ENCODE measurements at places on chromosomes 13 and 19. TPM values are rescaled to one million over a fixed set of nuclear protein-coding genes. Genes with fewer than 3 reads are reported as not detected.

GRCh38 chr19:1468821-1469254 lies 10.2 kb downstream of the C19orf25 start:
- DNase-seq: no peak

- no peak for DNase-seq
Observed at GRCh38 chr19:19343016-19343362, 22.4 kb downstream of the MAU2 start.

DNA sequence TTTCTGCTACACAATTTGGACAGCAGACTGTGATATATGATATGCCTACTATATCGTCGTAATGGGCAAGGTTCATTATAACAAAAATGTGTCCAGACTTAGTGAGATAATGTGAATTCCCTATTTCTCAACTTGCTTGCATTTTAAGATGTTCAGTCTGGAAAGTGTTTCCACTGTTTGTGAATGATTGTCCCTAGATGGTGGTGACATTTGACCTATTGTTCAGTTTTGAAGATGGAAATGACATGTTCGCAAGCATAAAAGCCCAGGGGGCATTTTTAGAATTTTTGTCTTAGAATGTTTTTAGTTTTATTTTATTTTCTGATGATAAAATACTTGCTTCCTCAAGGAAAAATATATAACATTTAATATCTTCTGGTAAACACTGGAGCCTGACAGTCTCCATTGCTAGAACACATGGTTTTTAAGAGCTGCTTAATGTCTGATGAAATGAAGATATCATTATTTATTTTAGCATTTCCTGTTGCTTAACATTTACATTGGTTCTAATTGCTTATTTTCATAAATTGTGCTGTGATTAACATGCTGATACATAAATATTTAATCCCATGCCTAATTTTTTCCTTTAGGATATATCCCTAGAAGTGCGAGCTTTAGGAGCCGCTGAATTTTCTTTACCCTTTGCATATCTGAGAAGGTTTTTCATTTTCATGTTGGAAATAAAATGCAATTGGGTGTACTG lies 27.1 kb downstream of the MBNL2 start:
- DNase-seq: no peak

GRCh38 chr13:113121928-113122471 lies 599 bp upstream of the F10 start:
- DNase-seq: no peak

GRCh38 chr19:50702871-50703829 lies 16.5 kb downstream of the SHANK1 start:
- DNase-seq: no peak

KLC3 gene
- total RNA-seq: 1.1 TPM

GRCh38 chr19:3981373-3981735 lies 3.9 kb downstream of the EEF2 start:
- DNase-seq: no peak

DNA sequence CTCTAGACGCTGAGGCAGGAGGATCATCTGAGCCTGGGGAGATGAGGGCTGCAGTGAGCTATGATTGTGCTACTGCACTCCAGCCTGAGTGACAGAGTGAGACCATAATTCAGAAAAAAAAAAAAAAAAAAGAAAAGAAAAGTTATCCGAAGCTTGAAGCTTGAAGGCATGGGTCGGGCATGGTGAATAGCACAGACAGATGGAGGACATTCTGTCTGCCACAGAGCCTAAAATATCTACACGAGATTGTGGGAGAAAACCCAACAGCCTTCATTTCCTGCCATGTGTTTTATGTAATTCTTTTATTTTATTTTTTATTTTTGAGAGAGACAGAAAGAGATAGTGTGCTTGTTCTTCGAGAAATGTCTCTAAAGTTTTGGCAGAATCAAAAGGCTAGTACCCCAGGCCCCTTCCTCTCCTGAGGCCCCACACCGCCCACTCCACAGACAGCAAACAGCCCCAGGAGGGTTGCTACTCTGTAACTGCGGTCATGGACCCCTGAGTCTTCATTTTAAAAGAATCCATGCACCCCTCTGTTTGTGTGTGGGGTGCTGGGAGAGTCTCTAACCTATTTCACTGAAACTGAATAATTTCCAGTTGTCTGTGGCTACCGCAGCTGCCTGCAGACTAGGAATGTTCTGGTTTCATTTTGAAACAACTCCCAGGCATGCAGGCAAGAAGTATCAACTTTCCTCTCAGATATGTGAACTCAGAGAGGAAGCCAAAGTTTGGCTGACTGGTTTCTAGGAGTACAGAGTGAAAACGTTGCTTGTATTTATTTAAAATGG lies 38.4 kb upstream of the RCBTB2 start:
- no peak for DNase-seq

DNA sequence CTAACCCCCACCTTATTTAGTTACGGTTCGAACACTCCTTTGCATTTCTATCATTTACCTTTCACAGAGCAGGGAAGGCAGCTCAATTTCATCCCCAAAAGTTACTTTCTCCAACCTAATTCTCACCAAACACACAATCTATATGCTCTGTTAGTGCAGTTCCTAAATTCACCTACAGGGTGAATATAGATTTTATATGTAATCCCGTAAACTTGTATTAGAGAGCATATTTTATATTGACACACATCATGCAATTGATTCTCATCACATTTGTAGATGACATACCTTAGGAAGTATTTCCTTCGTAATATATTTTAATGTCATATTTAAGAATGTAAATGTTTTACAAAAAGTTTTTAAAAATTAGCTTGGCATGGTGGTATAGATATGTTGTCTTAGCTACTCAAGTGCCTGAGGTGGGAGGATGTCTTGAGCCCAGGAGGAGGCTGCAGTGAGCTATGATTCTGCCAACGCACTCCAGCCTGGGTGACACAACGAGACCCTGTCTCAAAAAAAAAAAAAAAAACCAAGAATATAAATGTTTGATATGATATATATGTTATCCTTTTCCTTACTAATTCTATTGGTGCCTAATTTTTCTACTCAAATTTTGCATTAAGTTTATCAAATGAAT lies 57.3 kb upstream of the TNFRSF19 start:
- no peak for DNase-seq

GNG8 gene
- total RNA-seq: not detected

PTGER1 gene
- total RNA-seq: 0.27 TPM

DNA sequence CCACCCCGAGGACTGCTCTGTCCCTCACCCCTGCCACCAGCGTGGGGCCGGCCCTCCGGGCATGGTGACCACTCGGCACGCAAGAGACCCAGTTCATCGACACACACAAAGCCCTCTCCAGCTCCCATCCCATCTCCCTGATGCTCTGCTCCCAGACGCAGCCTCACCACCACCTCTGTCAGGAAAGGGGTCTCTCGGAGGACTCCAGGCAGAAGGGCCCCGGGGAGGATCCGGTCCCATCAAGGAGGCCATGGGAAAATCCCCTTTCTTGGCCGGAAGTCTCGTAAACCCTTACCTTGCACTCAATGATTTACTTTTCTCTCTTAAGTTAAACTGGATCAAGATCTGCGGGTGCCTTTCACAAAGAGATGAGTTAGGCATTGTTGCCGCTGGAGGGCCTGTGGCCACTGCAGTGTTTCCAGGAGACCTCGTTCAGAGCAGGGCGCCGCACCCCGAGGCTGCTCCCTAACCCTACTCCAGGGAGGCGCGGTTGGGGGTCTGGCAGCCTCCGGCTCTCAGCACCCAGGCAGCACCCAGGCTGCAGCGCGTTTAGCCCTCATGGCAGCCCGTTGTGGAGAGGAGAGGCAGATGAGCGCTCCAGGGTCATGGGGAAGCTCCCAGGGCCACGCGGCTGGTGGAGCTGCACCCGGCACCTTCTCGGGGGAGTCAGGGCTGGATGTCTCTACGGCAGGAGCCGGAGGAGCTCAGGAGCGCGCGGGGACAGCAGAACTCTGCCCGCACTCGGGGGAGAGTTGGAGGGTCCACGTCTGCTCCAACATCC lies 31.0 kb downstream of the C2CD4C start:
- no peak for DNase-seq

DNA sequence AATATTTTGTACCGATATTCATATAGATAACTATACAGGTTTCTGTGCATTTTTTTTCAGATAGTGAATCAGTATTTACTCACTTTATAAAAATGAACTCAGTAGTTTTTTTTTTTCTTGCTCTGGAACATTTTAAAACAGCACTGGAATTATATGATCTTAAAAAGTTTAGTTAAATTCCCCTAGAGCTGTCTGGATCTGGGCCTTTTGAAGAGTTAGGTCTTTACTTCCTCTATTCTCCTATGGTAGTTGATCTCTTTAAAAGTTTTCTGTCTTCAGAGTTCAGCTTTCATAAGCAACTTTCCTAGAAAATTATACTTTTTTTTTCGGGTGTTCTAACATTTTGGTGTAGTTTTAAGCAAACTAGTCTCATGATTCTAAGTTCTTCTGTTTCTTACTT lies 21.8 kb upstream of the RBM26 start:
- DNase-seq: no peak

DNA sequence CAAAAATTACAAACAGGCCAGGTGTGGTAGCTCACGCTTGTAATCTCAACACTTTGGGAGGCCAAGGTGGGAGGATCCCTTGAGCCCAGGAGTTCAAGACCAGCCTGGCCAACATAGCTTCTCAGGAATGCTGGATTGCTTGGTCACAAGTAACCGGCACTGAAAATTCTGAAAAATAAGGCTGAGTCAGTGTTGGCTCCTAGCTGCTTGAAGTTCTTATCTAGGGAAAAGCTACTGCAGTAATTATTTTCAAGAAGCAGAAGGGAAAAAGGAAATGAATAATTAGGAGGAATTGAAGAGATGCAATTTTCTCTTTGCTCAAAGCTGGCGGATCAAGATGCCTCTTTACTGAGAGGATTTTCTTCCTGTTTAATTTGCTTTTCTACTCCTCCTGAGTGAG lies 75.0 kb upstream of the GTF3A start:
- DNase-seq: no peak

DNA sequence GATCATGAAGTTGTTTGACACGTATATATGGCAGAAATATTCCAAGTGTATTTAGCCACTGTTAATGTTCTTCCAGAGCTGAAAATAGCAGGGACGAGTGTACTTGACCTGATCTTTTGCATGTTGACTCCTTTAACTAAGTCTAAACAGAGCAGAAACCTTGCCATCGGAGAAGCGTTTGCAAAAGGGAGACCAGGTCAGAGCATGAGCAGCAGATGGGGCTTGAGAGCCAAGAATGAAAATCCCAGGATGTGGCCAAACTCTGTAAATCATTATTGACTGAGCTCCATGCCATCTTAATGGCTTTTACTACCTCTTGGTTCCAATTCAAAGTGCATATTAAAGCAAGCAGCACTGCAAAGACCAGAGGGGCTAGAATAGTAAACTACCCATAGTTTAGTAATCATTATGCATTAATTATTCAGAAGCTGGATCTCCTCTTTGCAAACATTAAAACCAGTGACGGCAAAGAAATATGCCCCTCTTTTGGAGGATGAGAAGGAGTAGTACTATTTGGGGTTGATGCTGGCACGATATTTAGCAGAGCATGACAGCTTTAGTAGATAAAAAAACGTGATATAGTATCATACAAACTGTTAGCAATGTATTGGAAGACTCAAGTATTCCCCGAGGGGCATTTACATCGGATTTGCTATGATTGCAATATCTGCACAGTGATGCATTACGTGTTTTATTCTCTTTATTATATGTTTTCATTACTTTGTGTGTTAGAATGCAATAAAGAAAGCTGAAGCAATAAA lies 55.7 kb downstream of the FAM216B start:
- DNase-seq: no peak

LILRB5 gene
- 1.2 TPM for total RNA-seq

RAB3A gene
- total RNA-seq: 35.7 TPM

DNA sequence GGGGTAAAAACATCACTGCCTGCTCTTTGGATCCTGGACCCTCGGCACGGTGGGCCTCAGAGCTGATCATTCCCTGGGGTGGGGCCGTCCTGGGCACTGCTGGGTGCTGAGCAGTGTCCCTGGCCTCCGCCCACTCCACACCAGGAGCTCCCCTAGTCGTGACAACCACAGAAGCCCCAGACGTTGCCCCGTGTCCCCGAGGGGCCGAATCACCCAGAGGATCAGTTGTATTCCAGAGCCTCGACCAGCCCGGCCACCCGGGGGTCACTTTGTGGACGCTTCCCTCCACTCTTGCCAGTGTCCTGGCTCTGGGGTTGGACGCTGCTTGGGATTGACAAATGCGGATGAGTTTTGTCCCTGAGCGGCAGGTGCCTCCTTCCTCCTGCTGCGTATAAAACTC lies 10.2 kb downstream of the C2CD4C start:
- DNase-seq: no peak

DNA sequence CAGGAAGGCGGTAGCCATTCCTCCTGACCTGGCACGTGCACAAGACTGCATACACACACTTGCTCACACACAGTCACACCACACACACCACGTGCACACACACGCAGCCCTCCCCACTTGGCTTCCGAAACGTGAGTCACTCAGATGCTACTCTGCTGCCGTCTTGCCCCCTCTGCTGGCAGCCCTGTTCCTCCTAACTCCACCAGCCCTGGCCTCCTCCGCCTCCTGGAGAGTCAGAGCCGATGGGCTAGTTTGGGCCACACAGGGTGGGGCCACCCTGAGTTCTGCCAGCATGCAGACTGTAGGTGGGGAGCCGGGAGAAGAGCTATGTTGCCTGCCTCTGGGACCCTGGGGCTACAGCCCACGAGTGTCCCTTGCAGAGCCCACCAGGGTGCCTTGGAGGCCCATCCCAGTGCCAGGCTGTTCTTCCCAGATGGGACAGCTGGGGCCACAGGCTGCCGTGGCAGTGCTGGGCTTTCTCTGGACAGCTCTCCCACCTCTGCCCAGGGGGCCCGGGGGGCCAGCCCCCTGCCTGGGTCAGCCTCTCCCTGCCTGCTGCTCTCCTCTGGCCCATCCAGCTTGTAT lies 12.1 kb downstream of the PIN1 start:
- DNase-seq: no peak

DNA sequence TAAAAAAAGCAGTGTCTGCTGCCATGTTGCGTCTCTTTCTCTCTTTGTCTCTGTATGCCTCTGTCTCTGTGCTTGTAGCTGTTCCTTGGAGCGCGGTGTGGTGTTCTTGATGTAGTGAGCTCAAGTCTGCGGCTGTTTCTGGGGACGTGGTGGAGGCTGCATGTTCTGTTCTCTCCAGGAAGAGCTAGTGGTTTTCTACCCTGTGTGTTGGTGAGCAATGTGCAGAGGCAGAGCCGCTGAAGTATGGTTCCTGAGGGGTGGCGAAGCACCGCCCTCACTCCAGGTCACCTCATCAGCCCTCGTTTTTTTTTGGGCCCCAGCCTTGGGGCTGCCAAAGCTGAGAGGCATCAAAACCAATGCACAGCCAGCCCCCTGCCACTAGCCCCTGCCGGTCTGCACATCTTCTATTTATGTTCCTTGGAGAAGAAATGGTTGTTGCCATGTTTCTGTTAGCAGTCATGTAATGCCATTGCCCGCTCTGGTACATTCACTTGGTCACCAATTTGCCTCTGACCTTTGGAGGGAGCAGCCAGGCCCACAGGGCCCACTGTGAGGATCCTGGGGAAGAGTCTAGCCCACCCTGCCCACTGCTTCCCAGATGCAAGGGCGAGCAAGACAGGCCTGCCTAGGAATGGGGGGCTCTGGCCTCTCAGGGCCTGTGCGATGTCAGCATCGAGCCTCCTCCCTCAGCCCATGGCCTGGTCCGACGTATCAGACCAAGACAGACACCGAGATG lies 7.2 kb downstream of the HNRNPL start:
- no peak for DNase-seq

NLRP9 gene
- not detected for total RNA-seq

- DNase-seq: no peak
Observed at GRCh38 chr13:20673715-20674114, 29.8 kb upstream of the IL17D start.
